Stimulated activated CD4-positive, alpha-beta T cell treated with anti-CD3 and anti-CD28 coated beads, Interleukin-2, amount 100 ng/mL, for 48 hours (primary cell): ENCODE measurements at places on chromosomes 12 and 14.

- no peak for DNase-seq
Observed at GRCh38 chr12:4482936-4483335, 37.3 kb upstream of the FGF6 start.

GRCh38 chr14:59126714-59127436 is 61.6 kb upstream of the DAAM1 start:
- no peak for DNase-seq

DNA sequence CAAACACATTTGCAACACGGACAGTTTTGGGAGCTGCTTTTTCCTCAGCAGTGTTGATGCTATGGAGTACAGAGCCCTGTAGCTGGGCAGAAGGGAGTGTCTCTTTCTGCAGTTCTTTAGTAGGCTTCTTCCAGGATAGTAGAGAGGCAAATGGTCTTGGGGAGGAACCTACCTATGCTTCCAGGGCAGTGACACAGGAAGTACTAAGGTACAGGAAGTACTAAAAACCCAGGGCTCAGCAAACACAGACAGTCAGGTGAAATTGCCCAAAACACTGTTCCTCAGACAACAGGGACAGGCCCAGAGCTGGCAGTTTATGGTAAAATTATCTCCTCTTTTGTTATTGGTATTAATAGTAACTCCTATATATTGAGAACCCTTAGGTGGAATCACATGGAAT is 217.6 kb downstream of the TTC8 start:
- DNase-seq, result no peak

- no peak for DNase-seq
Observed at GRCh38 chr14:68191567-68192321, 372.2 kb downstream of the RAD51B start.

DNA sequence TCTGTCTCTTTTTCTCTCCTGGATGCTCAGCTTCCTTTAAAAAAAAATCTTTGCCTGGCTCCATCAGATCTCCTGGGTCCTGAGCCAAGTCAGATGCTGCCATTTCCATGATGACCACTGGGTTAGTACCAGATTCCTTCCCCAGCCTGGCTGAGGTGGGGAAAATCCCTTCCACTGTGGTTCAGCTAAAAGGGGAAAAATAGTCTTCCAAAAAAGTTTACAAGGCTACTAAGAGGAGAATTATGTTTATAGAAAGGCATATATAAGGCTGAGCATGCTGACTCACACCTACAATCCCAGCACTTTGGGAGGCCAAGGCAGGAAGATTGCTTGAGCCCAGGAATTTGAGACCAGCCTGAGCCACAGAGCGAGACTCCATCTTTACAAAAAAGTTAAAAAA is 28.4 kb upstream of the GAS2L3 start:
- no peak for DNase-seq

DNA sequence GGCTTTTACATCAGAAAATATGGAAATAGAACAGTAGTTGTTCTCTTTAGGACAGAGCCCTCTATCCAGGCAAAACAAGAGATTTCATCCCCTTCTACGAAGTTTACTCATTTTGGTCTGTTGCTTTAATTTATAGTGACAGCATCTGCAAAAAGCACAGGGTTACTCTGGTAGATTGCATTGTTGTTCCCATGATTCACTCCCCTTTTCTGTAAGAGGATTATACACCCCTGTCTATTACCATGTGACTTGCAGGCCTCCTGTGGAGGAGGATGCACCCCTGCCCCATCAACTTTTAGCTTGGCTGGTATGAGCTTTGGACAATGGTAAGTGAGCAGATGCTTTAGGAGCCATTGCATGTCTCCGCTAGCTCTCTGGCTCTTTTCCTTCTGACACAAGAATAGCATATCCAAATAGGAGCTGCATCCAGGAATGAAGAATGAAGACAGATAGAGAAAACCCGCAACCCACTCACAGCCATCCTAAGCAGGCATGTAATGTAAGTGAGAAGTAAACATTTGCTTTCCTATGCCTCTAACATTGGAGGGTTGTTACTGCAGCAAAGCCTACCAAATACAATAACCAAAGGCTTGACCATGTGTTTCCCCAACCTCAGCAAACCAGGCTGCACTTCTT is 304.2 kb downstream of the AKAP6 start:
- DNase-seq, result no peak

DNA sequence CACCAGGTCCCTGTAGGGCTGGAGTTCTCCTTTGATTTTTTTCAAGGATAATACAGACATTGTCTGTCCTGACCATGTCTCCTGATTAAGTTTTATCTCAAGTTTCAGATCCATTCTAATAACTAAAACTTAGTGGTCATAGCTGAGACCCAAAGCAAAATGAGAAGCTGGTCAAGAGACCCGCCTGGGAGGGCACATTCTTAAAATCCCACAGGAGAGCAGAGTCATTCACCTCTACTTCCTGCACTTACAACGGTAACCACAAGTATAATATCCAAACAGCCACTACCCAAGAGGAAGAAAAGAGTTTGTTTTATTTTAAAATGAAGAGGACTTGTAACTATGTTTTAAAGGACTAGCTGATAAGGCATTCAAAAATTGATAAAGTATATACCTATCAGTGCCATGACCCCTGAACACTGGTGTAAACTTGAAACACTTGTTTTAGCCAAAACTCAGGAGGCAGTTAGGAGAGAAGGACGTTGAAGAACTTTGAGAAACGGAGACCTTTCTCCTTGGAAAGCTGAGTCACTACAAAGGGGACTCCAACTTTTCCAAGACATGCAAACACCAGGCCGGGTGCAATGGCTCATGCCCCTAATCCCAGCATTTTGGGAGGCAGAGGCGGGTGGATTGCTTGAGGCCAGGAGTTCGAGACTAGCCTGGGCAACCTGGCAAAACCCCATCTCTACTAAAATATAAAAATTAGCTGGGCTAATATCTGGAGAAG is 478.2 kb downstream of the GLT1D1 start:
- DNase-seq, result no peak

GRCh38 chr12:101793401-101793800 is 37.4 kb downstream of the GNPTAB start:
- no peak for DNase-seq

DNA sequence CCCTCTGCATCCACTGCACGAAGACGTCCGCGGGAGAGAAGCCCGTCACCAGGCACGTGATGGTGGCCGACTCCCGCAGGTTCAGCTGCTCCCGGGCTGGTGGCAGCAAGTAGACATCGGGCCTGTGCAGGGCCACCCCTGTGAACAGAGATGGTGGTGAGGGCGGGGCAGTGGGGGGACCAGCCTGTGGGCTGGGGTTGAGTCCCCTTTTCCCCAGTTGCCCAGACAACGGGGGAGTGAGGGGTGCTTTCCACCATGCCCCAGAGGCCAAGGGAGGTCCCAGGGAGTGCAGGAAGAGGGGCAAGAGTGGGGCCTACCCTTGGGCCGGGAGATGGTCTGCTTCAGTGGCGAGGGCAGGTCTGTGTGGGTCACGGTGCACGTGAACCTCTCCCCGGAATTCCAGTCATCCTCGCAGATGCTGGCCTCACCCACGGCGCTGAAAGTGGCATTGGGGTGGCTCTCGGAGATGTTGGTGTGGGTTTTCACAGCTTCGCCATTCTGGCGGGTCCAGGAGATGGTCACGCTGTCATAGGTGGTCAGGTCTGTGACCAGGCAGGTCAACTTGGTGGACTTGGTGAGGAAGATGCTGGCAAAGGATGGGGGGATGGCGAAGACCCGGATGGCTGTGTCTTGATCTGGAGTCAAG is 328.3 kb downstream of the TMEM121 start:
- no peak for DNase-seq

GRCh38 chr14:81276073-81277069 is 55.6 kb upstream of the GTF2A1 start:
- DNase-seq, result no peak

DNA sequence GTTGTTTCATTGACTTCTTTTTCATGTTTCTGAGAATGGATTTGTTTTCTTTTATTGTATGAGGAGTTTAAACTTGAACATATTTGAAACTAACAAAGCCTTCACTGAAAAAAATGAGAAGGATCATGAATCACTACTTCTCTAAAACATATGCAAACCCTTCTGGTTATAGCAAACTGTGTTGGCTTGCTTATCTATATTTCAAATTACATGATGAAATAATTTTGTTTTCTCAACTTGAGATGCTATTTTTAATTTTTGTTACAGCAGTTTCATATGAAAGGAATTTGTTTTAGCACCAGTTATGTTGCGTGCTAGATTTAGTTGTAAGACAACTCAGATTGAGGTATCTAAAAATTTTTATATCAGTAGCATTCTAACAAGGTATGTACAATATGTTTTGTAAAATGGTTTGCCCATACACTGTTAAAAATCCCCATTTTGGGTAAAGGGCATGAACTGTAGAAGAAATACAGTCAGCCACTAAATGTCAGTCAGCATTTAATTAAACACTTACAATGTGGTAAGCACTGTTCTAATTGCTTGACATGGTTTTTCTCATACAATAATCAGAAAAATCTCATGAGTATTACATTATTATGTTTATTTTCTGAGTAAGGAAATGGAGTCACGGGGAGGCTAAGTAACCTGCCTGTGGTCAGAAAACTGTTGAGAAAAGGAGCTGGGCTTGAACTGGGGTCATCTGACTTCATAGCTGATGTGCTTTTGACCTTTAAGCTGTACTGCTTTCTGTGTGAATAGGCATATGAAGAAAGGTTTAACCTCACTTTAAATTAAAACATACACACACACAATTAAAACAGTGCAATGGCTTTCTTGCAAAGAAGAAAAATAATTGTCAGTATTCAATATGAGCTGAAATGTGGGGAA is 105.7 kb downstream of the PLEKHA5 start:
- DNase-seq, result no peak

- DNase-seq, result no peak
Observed at GRCh38 chr14:49982082-49982481, 89.2 kb downstream of the ARF6 start.

- DNase-seq, result no peak
Observed at GRCh38 chr12:120642121-120642520, 1.7 kb downstream of the CABP1 start.

- DNase-seq, result no peak
Observed at GRCh38 chr14:49516286-49516685, 69.9 kb downstream of the RPS29 start.

DNA sequence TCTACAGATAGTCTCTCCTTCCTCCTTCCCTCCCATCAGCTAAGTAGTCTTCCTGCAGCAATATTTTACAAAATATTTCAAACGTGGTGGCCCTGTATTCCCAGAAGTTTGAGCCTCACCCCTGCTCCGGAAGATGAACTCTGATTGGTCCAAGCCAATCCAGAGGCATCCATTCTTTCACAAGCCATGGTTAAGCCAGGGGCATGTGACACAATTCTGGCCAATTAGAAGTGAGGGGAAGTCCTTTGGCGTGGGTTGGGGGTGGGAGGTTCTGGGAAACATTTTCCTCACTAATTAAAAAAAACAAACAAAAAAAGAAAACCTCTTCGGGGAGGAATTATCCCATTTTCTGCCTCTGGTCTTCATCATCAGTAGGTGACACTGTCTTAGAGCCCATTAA is 69.4 kb upstream of the GSC start:
- no peak for DNase-seq

DNA sequence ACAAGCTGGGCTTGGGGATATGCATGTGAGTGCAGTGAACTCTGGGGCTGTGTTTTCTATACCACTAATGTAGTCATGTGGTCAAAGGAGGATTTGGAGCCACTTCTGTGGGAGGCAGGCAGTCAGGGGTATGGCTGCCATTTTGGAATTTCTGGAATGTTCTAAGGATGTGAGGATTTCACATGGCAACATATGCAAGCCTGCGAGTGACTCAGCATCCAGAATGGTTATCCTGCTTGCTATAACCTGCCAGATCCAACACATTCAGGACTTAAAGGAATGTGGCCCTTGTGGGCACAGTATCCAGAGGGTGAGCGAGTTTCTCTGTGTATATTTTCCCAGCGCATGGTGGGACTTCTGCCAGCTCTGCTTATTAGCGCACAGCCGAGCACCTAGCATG is 249.2 kb upstream of the PWP1 start:
- no peak for DNase-seq

GRCh38 chr12:106289196-106289681 is 13.3 kb upstream of the TCP11L2 start:
- DNase-seq, result no peak

GRCh38 chr12:42511656-42512055 is 77.9 kb downstream of the PRICKLE1 start:
- no peak for DNase-seq

DNA sequence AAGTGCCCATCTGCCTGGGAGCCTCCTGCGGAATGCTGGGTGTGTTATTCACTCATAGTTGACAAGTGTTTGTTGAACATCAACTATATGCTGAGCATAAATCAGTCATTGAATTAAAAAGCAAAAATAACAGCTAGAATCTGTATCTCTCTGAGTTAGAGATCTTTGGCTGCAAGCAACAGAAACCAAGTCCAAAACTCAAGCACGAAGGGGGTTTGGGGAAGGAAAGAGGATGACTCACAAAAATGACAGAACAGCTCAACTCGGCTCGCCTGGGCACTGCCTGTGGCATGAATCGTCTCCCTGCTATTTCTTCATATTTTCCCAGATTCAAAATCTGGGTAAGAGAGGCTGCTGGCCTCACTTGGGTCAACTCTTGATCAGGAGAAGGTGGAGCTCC is 72.6 kb upstream of the NCOR2 start:
- no peak for DNase-seq

DNA sequence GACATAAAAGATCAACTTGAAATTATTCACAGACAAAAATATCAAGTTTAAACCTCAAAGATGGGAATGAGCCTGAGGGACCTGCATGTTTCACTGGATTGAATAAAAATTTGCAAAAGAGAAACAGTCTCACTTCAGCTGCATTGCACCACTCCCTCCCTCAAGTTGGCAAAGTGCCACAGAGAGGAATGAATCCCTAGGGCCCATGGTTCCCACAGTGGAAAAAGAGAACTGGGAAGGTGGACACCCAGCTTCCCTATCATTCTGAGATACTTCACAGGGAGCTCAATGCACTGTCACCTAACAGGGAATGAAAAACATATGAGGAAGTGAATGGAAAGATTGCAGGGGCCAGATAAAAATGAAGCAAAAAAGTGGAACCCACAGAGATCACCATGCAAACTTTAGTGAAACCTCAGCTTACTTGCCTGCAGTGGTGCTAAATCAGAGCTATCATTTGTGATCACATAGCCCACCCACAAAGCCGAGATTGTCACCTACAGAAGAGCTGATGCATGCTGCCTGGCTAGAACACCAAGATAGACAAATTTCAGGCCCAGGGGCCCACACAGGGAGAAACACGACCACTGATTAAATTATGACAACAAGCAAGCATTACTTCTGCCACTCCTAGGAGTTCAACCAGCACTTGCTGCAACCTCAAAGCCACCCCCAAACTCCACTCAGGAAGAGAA is 911.3 kb downstream of the LRFN5 start:
- DNase-seq, result no peak
